ENCODE measurements at places on chromosomes 11 and 22.

DNA sequence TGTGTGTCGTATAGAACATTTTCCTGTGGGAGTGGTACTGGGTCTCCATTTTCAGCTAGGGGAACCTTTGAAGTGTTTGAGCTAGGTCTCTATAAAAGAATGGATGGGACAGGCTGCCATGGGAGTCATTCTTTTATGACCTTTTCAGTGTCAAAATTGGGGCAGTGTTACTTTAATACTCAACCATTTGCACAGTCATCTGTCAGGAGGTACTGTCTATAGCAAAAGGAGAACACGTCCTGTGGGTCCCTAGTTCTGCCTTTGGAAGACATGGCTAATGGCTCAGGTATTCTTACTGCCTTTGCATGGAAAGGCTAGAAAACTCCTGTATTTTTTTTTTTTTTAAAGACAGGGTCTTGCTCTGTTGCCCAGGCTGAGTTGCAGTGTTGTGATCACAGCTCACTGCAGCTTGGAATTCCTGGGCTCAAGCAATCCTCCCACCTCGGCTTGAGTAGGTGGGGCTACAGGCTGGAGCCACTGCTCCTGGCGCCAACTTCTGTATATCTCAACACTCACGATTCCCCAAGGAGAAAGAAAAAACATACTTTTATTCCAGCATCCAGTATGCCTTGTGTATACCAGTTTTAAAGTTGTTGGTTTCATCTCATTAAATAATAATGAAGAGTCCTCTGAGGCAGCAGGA lies 2.1 kb upstream of the ATF4 start:
- no peak for DNase-seq

GRCh38 chr22:45211848-45212247 lies 28.8 kb downstream of the KIAA0930 start:
- DNase-seq, result no peak

GRCh38 chr11:100741866-100742625 lies 55.0 kb downstream of the ARHGAP42 start:
- DNase-seq, result no peak

- DNase-seq, result no peak
Measured at GRCh38 chr11:103959279-103959942, 77.0 kb upstream of the DDI1 start.

- no peak for DNase-seq
Measured at GRCh38 chr11:119571311-119571710, 148.3 kb upstream of the THY1 start.

DNA sequence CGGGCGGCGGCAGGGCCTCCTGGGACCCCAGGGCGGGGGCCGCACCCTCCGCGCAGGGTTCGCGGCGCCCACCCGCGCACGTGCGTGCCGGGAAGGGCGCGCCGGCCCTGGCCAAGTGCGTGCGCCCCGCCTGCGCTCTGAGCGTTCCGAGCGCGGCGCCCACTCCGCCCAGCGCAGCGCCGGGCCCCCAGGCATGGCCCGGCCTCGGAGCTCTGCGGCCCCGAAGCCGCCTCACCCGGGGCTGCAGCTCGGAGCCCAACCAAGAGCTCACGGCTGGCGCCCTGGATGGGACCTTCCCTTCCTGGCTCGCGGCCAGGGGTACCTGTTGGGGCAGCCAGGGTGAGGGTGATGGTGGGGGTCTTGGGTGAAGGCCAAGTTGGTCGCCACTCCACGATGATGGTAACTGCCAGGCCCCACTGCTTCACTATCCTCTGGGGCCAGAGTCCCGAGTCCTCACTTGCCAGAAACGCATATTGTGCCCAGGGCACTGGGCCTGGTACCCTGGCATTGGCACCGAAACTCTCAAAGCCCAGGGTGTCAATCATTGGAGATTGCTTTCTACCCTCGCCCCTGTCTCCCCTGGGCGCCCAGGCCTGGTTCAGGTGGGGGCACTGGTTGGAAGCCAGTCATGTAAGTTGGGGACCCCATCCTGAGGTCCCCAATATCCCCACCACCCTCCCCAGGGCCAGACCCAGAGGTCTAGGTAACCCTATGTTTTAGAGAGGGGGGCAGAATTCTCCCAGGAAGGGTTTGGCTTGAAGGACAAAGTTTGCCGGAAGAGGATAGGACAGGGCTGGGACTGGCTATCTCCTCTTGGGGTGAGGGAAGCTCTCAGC lies 882 bp downstream of the ANO1 start:
- DNase-seq, result no peak

- DNase-seq, result no peak
Measured at GRCh38 chr11:58576887-58577471, 1.3 kb upstream of the LPXN start.

DNA sequence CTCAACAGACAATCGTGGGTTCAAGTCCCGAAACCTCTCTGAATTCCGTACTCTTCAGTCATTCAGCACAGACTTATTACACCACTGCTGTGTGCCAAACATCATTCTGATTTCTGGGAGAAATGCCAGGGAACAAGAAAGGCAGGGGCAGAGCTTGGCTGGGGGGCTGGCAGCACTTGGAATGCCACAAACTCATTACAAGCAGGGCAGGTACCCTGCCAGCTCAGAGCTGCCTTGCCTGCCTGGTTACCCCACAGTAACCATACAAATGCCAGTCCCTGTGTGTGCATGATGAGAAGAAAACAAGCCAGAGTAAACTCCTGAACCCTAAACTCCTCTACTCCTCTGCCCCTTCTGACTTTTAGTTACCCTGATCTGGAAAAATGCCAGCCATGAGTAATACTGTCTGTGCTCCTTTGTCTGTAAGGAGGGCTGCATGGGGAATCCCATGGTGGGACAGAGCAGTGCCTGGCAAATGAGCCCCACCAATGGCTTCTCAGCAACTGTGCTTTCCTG lies 6.9 kb upstream of the RAD9A start:
- DNase-seq, result peak; percentile 46

DNA sequence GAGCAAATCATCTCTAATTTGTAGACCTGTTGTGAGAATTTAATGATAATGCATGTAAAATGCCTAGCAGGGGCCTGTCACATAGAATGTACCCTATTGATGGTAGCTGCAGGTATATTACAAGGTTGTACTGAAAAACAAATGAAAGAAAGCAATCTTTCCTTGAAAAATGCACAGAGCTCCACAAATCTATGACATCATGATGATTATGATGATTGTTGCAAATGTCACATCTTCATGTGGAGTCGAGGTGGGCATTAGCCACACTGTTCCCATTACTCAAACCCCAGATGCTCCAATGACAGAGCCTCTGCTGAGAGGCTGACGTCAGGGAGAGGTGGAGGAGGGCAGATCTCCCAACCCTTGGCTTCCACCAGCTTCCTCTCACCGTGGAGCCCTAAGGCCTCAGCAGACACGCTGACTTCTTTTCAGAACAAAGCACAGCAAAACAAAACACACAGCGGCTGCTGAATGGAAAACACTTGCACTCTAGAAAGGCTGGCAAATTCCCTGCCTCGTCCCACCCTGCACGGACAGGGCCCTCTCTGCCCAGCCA lies 298.3 kb downstream of the KIRREL3 start:
- no peak for DNase-seq

- DNase-seq, result no peak
Measured at GRCh38 chr22:47304191-47304831, 541.9 kb downstream of the TBC1D22A start.

DNA sequence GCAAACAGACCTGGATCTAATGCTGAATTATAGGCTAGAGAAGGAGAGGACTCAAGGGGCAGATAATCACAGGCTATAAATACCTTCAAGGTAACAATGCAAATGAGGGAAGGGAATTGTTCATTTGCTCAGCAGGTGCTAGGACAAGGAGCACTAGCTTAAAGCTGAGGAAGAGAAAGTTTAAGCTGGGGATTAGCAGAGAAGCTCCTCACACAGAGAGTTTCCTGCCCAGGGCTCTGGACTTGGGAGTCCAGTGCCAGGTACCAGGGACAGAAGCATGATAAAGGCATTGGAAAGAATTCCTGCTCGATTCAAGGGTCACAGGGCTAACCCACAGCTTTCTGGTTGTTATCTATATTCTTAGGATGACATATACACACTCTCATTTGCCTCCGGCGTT lies 509.9 kb downstream of the NTM start:
- no peak for DNase-seq

DNA sequence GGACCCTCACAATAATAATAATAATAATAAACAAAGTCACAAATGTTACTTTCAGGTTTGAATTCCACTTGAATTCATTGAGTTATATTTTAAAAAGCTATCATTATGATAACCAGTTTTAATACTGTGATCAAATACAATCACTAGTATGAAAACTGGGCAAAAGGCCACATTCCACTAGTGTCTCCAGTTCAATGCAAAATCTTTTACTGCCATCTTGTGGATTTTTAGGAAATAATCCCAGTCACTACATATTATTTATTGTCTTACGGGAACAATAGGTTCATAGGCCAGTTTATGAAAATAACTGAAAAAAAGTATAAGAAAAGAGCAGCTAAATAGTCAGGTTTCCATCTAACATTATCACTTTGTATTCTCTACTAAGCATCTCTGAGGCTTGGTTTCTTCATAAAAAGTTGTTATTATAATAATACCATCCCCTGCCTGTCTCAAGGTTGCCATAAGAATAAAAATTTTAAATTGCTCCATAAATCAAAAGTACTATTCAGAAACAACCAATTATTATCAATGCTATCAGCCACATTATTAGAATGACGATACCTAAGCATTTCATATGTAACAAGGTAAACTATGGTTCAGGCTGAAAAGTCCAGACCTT lies 533.9 kb upstream of the CCDC90B start:
- DNase-seq, result no peak

DNA sequence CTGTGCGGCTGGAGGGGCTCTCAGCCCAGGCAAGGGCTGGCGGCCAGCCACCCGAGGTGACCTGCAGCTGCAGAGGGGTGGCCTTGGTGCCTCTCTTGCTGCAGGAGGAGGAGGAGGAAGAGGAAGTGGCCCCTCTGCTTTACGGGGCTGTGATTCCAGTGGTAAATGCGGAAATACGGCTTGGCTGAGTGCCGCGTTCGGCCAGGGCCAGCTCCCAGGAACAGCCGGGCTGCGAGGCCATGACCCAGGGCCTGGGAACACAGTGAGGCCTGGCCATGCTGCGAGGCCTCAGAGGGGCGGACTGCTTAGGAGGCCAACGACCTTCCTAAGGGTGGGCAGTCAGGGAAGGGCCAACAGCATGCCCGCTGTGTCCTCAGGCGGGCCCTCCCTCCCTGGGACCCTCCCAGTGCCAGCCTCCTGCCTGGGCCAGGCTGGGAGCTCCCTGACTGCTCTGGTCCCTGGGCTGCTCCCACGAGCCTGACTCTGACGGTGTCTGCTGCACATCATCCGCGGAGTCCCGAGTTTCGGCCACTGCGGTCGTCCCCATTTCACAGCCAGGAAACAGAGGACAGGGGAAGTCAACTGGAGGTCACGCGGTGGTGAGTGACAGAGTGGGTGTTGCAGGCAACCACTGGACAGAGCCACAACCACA lies 20.8 kb upstream of the PPARA start:
- DNase-seq, result no peak

DNA sequence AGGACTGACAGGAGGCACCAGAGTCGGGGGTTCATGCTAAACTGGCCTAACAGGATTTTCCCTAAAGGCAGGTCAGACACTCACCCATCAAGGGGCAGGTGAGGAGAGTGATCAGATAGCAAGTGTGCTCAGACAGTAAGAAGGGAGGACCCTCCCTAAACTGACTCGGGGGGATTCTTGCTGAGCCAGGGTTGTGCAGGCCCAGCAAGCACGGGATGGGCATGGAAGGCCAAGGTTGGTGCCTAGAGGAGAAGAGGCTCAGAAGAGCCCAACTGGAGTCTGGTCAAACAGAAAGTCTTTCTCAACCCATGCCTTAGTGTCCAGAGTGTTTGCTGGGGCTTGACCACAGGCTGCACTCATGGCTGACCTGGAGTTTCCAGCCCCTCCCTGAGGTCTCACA lies 6.2 kb upstream of the APOL1 start:
- no peak for DNase-seq

GRCh38 chr11:61002598-61002997 lies 31.1 kb downstream of the CD6 start:
- no peak for DNase-seq

- no peak for DNase-seq
Measured at GRCh38 chr22:37377927-37378326, 49.4 kb downstream of the ELFN2 start.

Measured in substantia nigra (tissue), 51 donors.